ENCODE measurements at places on chromosomes 3 and 15.

- DNase-seq = no peak
Observed at GRCh38 chr3:194872669-194872977, 186.9 kb downstream of the FAM43A start.

DNA sequence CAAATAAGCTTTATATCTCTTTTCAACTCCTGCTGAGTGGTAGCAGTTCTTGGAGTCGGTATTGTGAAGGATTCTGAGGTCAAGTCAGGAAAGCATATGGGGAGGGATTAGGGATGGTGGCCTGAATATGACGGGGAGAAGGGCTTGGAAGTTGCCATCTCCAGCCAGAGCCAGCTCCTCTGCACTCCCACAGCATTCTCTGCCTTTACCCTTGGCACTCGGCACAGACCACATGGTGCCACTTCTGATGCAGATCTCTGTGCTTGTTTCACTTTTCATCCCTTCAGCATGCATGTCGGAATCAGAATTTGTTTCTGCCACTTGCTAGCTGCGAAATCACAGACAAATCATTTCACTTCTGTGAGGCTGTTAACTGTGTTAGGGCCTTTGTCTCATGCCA is 52.5 kb downstream of the RAB11A start:
- no peak for DNase-seq

DNA sequence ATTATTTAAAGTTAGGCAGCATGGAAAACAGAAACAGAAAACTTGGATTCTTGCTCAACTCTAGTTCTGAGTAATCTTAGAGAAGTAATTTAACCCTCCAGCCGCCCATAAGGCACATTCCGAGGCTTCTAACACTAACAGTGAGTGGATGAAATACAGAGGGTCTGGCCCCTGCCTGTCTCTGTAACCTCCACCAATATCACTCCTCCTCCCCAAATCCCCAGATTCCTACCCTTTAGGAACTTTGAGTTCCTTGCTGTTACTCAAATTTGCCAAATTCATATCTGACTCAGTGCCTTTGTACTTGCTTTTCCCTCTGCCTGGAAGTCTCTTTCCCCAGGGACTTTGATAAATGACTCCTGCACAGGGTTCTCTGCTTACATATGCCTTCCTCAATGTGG is 112.5 kb upstream of the TGFBR2 start:
- no peak for DNase-seq

GRCh38 chr3:35666888-35667287 is 27.6 kb downstream of the ARPP21 start:
- DNase-seq = no peak

DNA sequence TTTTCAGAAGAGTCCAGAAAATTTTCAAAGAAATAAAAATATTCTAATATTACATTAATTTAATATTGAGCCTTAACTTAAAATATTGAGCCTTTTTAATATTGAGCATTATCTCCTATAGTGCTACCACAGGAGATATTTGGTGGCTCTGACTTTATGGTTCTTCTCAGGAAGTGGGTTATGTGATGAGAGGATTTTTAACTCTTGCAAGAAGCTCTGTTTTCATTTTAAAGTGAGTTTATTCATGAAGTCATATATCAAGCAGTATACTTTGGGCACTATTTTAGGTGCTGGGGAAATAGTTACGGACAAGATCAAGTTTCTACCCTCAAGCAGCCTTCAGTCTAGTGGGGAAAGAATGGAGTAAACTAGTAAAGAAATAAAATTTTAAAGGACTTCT is 13.4 kb upstream of the MBNL1 start:
- no peak for DNase-seq

GRCh38 chr3:167991213-167991612 is 104.5 kb downstream of the GOLIM4 start:
- no peak for DNase-seq

DNA sequence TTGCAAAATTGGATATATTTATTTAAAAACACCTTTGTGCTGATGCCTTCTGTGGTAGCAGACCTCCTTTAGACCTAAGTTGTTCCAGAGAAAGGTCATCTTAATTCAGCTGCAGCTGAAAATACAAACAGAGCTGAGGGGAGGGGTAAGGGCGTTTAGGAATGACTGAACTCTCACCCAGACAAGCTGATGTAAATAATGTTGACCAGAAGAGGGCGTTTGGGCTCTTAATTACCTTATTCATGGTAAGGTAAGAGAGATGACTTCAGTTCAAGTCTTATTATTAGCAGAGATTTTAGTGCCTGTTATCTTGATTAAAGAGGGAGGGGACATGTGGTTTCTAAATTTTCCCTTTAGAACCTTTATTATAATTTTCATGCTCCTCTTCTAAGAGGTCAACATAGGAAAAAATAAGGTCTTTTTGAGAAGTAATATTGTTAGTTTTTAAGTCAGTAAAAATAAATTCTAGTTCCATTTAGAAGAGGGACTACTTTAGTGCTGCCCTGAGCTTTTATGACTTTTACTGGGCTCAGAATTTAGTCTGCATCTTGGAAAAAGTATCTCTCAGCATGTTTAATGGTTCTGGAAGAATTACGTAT is 46.3 kb downstream of the GPR171 start:
- DNase-seq = peak; percentile 37

- no peak for DNase-seq
Observed at GRCh38 chr3:161657786-161658185, 161.2 kb downstream of the OTOL1 start.

DNA sequence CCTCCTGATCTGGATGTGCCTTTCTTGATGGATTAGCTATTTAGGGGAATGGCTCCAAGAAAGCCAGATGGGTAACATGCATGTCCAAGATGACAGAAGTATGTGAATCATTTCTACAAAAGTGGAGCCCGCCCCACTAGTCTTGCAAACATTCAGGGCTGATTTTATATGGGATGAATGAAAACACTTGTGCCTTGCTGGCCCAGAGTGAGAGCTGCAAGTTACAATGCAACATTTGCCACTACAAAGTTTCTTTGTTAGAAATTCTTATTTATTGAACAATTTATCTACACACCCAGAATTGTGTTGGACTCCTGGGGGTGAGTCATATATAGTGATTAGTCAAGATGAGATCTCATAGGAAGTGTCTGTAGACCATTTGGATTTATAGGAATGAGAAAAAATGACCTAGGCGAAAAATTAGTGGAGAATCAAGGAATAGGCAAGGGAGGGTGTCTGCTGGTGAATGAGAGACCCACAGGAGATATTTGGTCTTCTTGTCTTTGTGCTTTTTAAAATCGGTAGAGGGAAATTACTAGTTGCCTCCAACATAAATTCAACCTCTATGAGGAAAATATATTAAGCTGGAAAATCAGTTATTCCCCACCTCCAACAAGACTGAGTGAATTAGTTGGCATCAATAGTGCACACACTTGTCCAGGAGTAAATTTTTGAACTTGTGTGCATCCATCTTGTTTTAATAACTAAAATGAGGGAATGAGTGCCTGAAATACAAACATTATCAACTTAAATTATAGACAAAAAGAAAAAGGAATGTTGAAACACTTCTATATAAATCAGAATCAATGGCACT is 53.5 kb upstream of the DCBLD2 start:
- no peak for DNase-seq

DNA sequence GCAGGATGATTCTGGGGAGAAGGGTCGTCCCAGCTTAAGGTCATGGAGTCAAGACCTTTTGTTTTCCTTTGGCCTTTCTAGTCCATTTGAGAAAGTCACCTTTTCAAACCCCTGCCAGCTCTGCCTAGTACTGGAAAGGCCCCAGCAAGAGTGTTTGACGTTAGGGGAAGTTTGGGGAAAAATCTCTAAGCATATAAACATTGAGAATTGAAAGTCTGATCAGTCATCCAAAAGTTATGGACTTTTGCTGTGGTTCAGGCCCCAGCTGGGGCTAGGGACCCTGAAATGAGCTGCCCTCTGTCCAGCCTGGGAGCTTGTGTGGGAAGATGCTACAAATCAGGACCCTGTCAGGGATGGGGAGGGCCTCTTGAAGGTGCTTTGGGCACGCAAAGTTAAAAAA is 21.6 kb downstream of the SLC6A6 start:
- no peak for DNase-seq

- no peak for DNase-seq
Observed at GRCh38 chr3:126528419-126528799, 4.5 kb downstream of the CHST13 start.

- no peak for DNase-seq
Observed at GRCh38 chr3:52385157-52385556, 59.7 kb downstream of the SEMA3G start.

DNA sequence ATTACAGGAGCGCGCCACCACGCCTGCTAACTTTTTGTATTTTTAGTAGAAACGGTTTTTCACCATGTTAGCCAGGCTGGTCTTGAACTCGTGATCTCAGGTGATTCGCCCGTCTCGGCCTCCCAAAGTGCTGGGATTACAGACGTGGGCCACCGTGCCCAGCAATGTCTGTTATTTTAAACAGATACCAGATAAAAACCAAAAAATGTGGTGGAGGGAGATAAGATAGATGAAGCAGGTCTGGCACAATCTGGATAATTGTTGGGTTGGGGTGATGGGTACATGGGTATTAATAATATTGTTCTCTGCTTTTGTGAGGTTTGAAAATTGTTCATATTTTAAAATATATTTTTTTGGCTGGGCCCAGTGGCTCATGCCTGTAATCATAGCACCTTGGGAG is 4.7 kb downstream of the RNF111 start:
- DNase-seq = no peak

DNA sequence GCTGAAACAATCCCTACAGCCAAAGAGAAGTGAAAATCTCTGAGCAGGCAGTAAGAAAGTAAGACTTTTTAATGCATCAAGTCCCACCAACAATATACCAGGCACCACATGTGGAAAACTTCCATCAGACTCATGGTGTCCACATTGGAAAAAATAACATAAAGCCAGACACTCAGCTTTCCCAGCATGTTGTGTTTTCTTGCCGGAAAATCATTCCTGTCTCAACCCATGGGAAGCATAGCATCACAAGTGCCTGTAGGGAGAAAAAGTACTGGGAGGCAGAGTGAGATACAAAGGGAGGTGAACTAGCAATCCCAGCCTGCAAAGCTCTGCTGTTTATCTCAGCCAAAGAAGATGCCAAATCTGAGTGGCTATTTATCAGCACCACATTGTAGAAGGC is 868.9 kb downstream of the SI start:
- no peak for DNase-seq

- peak; percentile 86 for DNase-seq
Observed at GRCh38 chr3:172061724-172062184, 22.4 kb downstream of the FNDC3B start.

GRCh38 chr3:126342991-126343648 is 14.1 kb downstream of the KLF15 start:
- DNase-seq = no peak

DNA sequence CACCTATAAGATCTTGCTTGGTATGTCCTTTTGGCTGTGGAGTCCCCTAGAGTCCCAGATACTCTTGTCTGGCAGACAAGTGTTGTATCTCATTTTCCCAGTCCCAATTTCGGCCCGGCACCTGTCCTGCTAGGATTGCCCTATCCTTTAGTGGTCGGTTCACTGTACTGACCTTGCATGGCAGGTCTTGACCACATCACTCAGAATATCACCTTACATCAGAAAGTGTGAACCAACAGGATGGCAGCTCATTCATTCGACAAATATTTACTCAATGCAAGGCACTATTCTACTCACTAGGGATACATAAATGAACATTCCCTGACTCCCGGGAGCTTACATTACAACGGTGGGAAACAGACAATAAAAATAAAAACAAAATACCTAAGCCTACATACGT is 5.7 kb upstream of the CCDC80 start:
- no peak for DNase-seq

DNA sequence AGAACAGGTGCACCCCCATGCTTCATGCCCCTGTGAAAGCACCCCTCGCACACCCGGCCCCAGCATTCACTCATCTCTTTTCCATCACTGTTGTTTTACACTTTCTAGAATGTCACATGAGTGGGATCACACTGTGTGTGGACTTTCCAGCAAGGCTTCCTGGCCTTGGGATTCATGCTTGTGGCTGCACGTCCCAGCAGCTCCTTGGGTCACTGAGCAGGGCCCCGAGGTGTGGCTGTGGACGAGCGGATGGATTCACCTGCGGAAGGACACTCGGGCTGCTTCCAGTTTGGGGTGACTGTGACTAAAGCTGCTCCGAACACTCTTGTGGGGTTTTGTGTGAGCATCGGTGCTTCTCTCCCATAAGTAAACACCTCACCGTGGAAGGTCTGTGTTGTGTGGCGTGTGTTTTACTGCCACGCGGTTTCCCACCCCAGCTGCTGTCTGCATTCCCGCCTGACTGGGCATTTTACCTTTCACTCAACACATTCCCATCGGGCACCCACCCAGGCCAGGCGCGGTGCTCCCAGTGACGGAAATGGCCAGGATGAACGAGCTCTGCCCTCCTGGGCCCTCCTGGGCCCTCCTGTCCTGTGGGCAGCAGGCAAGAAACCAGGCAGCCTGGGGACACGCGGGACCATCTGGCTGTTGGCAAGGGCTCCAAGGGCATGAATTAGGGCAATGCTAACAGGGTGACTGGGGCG is 41.4 kb downstream of the DNAJB8 start:
- no peak for DNase-seq
